T1000 (cell line): ENCODE measurements at places on chromosomes 5 and 9.
A peak's percentile ranks its signal among the peaks of the same experiment; 100 is the strongest.

DNA sequence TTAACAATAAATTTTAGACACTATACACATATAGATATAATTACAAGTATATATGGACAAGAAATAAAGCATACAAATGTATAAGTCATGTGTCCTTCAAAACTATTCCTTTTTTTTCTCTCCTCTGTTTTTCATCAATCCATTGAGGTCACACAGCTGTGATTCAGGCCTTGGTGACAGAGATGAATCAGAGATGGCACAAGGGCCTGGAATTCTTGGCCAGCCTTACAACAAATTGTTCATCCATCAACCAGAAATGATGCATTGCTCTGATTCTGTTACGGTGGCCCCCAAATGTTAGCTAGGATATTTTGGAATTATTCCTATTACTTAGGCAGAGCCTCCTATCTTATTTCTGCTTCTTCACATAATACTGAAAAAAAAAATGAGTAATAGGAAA is 108.7 kb upstream of the MPDZ start:
- no peak for DNase-seq

DNA sequence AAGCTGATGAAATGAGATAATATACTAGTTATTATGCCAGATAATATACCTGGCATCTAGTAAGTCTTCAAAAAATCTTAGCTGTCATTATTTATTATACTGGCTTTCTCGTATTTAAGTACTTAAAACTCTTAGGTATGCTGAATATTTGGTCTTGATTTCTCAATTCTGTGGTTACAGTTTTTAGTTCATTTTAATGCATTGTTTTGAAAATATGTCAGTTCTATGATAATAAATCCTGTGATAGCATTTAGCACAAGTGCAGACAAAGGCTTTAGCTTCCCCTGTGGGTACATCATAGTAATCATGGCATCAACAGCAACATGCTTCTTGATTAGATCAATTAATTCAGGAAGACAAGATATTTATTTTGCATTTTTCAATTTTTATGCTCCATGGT is 133.0 kb downstream of the SMC2 start:
- DNase-seq, result no peak

DNA sequence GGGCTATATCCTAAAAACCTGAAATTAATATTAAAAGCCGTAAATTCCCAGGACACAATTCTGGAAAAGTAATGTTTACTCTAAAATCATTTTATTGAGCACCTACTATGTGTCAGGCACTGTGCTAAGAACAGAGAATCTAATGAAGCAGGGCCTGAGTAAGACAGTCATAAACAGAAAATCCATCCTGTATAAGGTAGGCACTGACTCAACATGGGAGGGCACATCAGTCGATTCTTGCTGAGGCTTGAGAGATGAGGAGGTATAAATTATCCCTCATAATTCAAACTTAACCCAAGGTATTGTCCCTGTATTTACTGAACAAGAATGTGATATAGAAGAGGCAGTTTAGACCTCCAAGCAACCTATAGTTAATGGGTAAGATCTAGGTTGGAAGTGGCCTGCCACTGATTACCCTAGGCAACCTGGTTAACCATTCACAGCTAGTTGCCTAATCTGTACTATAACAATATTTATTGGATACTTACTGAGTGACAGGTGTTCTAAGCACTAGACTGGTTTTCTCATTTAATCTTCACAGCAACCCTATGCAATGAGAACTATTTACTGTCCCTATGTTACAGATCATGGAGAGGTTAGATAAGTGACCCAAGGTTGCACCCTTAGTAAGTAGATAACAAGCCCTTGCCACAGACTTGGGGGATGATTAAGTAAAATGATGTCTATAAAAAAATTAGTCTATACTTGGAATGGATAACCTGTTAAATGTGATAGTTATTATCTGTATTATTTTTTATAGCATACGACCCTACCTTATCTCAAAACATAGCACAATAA is 317.7 kb downstream of the PDE4D start:
- no peak for DNase-seq

- DNase-seq, result no peak
Observed at GRCh38 chr5:142484821-142485387, 160.1 kb upstream of the SPRY4 start.

DNA sequence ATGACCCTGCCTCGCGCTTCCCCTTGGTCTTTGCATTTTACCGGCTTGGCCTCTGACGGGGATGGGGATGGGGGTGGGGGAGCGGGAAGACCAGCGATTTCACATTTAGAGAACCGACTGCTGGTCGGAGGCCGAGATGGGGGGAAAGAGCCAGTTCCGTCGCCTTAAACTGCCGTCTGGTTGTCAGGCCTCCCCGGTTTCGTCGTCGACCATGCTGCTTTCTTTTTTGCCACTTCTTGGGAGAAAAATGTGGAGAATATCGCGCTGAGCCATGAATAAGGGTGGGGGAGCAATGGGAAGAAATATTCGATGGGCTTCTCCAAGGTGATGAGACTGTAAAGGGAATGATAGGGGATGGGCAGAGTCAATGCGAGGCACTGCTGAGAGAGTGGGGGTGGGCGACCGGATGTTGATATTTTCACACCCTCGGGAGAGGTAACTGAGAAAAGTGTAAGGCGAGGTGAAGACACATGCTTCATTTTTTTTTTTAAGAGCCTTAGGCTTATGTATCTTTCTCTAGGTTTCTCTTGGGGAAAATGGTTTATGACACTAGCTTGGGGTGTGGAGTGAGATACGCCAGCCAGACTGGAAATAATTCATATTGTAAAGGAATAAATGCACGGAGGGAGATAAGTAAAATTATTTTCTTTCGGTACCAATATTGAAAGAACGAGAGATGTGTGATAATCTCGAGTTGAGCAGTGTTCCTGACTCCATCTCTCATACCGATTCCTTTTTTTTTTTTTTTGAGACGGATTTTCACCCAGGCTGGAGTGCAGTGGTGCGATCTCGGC is 1.1 kb downstream of the KIF2A start:
- no peak for DNase-seq

- DNase-seq, result no peak
Observed at GRCh38 chr9:17862629-17863028, 283.8 kb downstream of the SH3GL2 start.

DNA sequence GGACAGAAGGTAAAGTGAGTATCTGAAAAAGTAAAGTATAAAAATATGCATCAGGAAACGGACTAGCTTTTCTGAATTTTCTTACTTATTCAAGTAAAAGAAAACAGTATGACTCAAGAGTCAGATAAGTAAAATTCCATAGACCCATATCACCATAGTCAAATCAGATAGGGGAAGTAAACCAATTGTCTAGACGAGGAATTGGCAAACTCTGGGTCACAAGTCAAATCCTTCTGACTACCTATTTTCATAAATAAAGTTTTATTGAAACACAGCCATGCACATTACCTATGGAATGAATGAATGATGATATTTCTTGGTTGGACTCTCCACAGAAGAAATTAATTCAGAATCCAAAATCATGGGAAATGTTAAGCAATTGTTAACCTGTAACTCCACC is 59.1 kb upstream of the TMC1 start:
- DNase-seq, result no peak

- DNase-seq, result no peak
Observed at GRCh38 chr9:20528253-20528652, 94.0 kb downstream of the MLLT3 start.

DNA sequence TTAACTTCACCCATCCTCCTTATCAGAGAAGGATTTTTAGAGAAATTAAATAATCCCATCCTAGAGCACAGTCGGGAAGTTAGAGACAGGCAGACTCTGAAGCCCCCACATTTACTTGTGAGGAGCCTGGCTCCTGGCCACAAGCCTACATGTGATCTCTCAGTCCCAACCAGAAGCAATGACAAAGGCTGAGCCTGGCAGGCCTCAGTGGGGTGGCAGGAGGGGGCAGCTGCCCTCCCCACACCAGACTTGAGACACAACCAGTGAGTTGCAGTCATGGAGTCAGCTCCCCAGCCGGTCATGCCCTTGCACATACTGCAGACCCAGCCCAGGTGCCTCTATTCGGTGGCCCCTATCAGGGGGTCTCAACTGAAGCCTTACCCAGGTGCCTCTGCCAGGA is 11.0 kb downstream of the NAIF1 start:
- DNase-seq, result no peak

GRCh38 chr5:39342460-39342859 is 21.8 kb downstream of the C9 start:
- DNase-seq, result no peak

- no peak for DNase-seq
Observed at GRCh38 chr5:180305481-180305880, 13.6 kb upstream of the MAPK9 start.

GRCh38 chr5:88634014-88634413 is 249.0 kb downstream of the MEF2C start:
- no peak for DNase-seq

- no peak for DNase-seq
Observed at GRCh38 chr5:96946381-96946780, 10.5 kb downstream of the LNPEP start.

DNA sequence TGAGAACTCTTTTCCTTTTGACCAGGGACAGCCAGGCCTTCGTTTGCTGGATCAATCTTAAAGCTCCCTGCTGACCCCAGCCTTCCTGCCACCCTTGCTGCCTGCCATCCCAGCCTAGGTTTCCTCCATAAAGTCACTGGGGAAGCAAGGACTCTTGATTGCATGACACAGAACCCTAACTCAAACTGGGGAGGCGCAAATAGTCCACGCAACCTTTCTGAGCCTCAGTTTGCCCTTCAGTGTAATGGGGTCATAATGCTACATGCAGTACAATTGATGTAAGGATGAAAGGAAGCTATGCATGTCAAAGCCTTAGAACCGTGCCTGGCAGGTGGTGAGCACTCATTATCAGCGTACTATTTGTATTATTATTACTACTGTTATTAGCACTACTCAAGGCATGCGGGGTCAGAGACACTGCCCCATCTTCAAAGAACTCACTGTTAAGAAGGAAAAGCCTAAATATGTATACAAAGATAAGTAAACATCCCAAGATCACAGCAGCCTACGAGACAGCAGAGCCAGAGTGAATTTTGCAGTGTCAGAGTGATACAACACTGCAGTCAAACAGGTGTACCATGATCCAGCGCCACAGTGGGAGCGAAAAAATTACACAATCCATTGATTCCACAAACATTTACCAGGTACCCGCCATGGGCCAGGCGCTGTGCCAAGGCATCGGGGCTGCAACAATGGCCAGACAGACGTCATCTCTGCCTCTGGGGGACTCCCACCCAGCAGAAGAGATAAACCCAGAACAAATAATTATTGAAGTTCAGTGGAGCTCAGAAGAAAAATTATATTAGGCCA is 16.9 kb upstream of the CPLX2 start:
- no peak for DNase-seq

GRCh38 chr5:141492168-141492885 is 3.4 kb downstream of the PCDHGC5 start:
- DNase-seq, result no peak

DNA sequence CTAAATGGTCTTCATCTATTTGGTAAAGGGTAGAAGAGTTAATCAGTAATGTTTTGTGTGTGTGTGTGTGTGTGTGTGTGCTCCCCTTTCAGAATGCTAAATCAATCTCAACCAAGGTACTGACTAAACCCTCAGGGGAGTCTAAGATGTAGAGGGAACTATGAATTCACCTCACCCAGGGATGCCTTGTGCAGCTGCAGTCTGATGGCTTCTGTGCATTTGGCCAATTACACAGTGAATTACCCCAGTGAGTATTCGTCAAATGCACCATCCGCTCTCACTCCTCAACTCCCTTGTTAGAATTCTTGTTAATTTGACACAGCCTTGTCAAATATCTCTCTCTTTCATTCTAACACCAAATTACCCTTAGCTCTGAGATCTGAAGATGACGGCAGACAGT is 234.6 kb downstream of the GABRB2 start:
- DNase-seq, result no peak

DNA sequence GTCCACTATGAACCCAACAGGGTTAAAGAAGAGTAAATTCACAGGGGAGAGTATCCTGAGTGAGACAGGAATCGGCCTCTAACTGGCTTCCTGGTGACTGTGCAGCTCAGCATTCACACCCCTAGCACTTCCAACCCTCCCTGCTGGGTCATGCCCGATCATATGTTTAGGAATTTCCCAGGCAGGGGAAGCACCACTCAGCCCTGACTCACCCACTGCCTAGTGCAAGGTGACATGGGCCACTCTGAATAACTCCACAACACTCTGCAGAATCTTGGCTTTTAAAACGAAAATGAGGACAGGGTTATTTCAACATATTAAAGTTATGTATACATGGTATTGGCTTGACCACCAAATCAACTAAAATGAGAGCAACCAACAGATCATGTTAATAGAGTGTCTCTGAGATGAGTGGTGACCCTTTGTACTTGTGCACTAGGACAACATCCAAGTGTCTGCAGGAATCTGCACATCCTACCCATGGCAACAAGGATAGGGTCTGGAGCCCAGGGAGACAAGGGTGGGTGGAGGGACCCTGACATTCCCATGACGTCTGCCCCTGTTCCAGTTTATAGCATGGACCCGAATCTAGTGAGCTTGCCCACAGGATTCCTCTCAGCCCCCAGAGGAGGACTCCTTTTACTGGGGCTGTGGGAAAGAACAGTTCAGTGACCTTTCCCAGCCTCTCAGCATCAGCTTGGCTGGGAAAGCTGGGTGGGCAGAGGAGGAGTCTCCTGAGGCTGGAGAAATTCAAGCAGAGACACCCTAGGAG is 485.8 kb downstream of the SEMA5A start:
- peak; percentile 55 for DNase-seq

DNA sequence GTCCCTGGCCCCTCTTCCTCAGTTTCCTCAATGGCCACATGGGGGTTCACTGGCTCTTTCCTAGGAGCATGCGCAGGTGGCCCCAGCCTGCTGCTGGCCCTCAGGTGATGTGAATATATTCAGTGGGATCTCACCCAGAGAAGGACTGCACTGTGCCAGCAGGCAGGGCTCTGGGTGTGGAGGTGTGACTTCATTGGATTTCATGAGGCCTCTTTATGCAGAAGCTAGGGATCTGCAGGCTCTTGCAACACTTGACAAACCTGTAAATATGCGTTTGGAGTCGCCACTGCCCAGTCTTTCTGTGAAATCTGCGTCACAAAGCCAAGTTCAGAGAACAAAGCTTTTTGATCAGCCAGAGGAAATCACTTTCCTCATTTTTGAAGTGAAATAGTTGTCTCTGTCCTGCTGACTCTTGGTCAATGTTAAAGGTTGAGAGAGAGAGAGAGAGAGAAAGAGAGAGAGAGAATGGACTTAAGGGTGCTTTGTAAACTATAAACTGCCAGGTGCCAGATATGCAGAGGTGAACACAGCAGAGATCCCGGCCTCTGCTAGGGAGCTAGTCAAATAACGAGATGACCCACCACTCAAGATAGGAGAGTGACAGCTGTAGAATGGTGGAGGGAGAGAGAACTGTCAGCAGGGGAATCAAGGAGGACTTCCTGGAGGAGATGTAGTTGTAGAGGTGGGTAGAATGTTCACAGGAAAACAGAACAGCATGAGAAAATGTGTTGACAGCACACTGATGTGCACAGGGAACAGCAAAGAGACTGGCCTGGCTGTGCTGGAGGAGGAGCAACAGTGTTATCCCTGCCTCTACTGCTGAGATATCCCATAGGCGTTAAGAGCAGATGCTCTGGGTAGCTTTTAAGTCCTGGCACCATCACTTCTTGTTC is 167.0 kb upstream of the ZNF618 start:
- no peak for DNase-seq

DNA sequence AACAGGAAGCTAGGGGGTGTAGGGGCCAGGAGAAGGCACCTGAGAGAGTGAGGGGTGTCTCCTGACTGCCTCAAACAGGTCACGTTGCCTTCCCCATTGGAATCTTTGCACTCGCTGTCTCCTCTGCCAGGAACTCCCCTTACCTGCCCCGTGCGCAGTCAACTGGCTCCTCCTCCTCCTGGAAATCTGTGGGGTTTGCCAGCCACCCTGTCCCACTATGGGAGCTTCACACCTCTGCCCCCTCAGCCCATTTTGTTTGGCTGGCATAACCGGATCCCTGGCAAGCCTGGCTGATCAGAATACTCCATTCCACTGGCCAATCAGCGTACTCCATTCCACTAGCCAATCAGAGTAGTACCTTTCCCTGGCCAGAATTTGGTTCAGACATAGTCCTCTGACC is 10.4 kb upstream of the SLC34A1 start:
- DNase-seq, result no peak
